ENCODE measurements at places on chromosomes 11 and 22.

DNA sequence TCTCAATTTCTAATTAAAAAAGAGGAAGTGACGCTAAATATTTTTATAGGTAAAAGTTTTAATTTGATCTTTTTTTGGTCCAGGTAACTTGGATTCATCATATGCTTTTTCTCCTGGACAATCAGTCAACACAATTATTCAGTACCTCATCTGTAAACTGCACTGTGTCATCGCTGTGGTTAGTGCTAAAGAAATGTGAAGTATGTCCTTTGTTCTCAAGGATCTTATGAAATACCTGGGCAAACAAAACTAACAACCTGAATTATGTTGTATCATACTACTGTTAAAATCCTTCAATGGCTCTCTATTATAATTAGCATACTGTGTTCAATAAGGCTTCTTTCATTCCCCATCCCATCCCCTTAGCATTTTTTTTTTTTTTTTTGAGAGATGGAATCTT is 19.9 kb upstream of the SCN3B start:
- DNase-seq = no peak

GRCh38 chr11:108752297-108752751 is 87.5 kb downstream of the DDX10 start:
- no peak for DNase-seq

DNA sequence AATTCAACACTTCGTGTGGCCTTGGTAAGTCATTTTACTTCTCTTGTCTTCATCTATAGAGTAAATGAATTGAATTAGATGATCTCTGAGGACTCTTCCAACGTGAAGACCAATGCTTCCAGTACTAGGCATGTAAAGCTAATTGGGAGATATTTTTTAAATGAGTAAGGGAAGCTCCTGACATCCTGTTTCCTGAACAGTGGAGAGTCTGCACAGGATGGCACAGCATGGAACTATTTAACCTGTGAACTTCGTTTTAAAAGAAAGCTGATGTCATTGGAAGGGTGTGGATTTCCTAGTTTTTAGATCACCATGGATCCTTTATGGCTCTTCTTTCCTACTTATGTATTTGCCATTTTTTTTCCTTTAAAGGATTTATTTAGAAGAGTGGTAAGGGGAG is 48.4 kb upstream of the HSD17B12 start:
- DNase-seq = no peak

- DNase-seq = no peak
Observed at GRCh38 chr11:113685654-113686359, 20.3 kb downstream of the TMPRSS5 start.

Data from NCI-H2107 (cell line).